Inflammatory macrophage (primary cell): ENCODE measurements at places on chromosomes 6 and 20.

DNA sequence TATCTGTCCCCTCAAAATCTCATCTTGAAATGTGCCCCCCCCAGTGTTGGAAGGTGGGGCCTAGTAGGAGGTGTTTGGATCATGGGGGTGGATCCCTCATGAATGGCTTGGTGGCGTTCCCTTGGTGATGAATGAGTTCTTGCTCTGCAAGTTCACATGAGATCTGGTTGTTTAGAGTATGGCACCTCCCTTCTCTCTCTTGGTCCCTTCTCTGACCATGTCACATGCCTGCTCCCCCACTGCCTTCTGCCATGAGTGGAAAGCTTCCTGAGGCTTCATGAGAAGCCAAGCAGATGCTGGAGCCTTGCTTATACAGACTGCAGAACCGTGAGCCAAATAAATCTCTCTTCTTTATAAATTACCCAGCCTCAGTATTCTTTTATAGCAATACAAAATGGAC is 70.9 kb downstream of the MAN1A1 start:
- no peak for DNase-seq

GRCh38 chr6:93418408-93419303 is 703 bp downstream of the EPHA7 start:
- no peak for DNase-seq

GRCh38 chr20:2596673-2597279 is 55.7 kb upstream of the NOP56 start:
- DNase-seq = no peak

DNA sequence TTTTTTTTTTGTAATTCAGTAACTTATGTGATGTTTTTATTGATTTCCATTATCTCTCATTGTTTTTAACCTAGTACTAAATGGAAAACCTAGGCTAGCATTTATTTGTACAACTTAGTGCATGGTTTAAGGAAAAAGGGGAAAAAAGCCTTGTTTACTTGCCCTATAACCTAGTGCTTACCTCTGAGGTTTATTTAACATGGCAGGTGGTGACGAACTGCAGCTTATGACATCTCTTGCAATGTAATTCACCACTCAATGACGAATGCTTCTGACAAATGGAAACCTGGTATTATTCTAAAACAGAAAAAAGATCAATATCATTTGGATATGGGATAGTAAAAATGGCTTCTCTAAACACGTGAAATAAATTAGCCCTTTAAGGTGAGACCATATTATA is 618.6 kb upstream of the FLRT3 start:
- no peak for DNase-seq

DNA sequence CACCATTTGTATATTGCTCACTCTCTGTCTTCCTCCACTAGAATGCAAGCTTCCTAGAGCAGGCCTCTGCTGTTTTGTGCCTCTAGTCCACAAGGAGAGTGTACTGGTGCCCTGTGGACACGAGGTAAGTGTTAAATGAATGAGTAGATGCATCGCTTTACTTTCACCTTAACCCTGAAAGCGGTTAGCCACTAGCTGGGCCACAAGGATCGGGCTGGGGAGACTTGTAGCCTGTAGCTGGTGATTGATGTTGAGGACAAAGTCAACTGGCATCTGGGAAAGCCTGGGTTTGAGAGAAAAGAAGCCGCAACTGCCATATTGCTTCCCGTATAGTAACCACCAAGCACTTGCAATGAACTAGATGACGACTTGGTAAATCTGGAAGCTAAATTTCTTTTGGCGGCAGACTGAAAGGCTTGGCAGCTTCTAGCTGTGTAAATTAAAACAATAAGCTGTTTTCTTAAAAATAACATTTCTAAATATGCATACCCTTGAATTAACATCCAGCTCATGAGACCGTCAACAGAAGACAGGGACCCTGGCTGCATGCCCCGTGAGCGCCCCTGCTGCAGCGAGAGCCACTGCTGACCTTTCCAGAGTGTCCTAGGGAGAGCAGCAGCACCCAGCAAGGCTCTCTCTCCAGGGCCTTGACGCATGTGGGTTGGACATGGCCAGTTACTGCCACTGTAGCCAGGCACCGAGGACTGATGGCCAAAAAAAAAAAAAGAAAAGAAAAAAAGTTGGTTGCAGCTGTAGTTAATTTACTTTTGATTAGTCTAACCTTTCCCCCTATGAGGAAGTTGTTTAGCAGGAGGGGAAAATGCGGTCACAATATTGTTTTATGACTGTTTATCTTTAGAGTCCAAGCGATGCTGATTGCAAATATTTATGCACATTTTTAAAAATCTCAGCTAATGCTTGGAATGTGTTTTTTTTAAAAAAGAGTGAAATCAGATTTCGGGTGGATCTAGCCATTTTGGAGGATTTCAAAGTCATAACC is 315.1 kb downstream of the TFAP2C start:
- no peak for DNase-seq

- DNase-seq = no peak
Measured at GRCh38 chr6:133772567-133772966, 116.3 kb upstream of the TCF21 start.
